ENCODE measurements at places on chromosomes 4 and X.

DNA sequence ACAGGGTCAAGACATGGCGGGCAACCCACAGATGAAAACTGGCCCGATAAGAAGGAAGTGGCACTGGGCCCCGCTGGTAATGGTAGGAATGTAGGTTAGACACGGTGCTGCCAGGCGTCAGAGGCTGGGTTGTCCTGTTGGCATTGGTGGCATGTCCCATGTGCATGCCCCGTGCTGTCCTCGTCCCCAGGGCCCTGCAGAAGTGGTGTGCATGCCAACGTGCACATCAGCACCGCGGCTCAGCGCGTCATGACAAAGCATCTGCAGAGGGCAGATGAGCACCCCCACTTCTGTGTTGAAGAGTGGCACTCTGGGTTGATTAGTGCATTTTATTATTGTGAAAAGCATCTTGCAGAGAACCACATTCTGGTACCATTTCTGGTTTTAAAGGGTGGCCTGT lies 35.6 kb downstream of the NELFA start:
- no peak for DNase-seq

DNA sequence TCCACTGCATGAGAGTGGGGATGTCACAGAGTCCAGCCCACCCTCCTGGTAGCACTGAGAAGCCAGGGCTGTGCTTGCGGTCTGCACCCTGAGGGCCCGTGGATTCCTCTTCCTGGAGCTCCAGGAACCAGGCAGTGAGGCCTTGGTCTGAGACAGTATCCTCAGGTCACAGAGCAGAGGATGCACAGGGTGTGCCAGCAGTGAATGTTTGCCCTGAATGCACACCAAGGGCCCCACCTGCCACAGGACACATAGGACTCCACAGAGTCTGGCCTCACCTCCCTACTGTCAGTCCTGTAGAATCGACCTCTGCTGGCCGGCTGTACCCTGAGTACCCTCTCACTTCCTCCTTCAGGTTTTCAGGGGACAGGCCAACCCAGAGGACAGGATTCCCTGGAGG lies 2.7 kb downstream of the MAGEA1 start:
- no peak for DNase-seq

GRCh38 chr4:81204571-81204970 lies 10.5 kb downstream of the PRKG2 start:
- no peak for DNase-seq

GRCh38 chrX:53433651-53434639 lies at the start of gene HSD17B10:
Gene HSD17B10, minus strand, starts transcription at chrX:53434370. Its CDS starts 25 bp downstream, at chrX:53434345.
- DNase-seq, result peak; percentile 94

- DNase-seq, result no peak
Observed at GRCh38 chr4:2036327-2036726, 22.8 kb upstream of the NAT8L start.

DNA sequence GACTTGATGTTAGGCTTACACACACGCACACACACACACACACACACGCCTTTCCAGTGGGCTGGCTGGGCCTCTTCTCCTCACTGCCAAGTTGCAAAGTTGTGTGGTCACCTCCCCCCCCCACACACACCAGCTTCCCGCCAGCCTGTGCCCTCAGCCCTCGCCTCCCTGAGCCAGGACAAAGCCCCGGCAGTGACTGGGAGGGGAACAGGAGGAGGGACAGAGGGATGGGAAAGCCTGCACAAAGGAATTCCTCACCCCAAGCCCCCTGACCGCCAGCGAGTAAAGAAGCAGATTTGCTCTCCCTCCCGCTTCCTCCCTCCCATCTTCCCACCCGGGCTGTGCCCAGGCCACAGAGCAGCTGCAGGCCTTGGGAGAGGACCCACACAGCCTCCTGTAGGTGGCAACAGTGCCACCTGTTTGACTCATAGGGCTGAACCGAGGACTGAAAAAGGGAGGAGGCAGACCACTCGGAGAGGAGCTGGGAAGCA lies at the start of gene GDPD2:
Gene GDPD2 (plus strand): TSS at position 464 of the 491 bp plus-strand sequence. CDS start 1,671 bp downstream, outside the sequence.
- DNase-seq, result no peak

GRCh38 chr4:42653626-42654560 lies 3.0 kb downstream of the ATP8A1 start:
- DNase-seq, result no peak
